NCI-H1436 treated with DMSO at 0.1 percent for 48 hours (cell line): ENCODE measurements at places on chromosomes 1 and 21.

GRCh38 chr1:55326496-55327243 lies 111.5 kb upstream of the USP24 start:
- DNase-seq = no peak

DNA sequence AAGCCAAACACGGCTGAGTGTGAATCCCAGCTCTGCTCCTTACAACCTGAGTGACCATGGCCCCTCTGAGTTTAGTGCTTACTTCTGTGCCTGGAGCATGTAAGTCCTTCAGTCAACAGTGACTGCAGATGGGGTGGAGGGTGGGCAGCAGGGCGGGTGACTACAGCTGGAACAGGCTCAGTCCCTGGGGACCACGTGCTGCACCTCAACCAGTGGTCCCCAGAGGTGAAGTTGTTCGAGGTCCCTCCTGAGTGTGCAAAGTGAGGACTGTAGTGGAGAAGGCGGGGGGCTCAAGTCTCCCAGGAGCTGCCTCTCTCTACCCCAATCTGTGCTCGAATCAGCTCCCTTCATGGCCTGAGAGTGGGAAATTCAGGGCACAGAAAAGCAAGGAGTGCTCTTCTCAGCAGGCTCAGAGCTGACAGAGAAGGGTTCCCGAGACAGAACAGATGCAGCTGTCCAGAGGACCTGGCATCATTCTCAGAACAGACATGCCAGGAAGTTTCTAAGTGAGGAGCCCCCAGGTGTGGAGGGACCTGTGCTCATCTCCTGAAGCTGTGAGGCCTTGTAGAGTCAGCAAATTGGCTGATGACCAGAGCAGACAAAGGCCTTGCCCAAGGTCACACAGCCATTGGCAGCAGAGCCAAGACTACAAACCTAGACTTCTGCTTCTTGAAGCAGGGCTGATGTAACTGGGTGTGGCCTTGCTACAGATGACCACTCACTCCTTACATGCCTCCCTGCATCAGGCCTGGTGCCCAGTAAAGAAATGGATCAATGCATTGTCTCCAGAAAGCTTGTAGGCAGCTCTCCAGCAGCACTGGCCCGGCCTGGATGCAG lies 61.7 kb upstream of the EDN2 start:
- no peak for DNase-seq

GRCh38 chr1:171716616-171717015 lies 25.2 kb downstream of the VAMP4 start:
- DNase-seq = no peak

DNA sequence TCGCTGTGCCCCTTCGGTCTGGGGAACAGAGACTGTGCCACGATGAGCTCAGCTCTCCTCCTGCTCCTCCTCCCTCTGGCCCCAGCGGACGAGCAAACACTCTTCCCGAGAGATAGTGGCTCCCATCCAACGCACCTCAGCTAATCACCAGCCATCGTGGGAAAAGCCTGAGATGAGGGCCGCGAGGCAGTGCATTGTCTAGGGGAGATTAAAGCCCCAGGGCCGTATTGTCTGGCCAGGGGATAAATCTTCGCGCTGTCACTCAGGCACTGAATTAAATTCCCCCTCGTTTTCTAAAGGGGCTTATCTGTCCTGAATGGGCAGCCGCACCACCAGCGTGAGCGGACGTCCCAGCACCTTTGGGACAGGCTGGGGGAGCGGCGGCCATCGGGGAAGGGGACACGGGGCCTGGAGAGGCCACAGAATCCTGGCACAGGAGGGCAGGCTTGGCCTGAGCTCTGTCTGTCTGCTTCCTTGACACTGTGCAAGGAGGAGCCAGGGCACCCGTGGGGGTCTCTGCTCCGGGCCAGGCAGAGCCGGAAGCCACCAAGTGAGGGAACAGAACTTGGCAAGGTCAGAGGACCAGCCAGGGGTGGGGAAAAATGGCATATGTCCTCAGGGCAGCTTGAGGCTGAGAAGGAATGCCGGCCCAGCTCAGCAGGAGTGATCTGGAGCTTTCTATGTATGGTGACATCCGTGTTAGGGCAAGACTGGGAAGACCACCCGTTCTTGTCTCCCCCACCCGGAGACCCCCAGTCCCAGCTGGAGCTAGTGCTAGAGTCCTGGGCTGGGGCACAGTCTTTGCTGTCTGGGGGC lies 32.3 kb downstream of the PRDM16 start:
- no peak for DNase-seq

GRCh38 chr1:144551543-144552424 lies 40.9 kb upstream of the PPIAL4F start:
- no peak for DNase-seq

GRCh38 chr1:192945390-192946130 lies 113.6 kb downstream of the UCHL5 start:
- DNase-seq = no peak

GRCh38 chr1:46183926-46184557 lies 7.8 kb upstream of the P3R3URF start:
- no peak for DNase-seq

GRCh38 chr1:32040711-32041110 lies 27.0 kb downstream of the KHDRBS1 start:
- DNase-seq = no peak

DNA sequence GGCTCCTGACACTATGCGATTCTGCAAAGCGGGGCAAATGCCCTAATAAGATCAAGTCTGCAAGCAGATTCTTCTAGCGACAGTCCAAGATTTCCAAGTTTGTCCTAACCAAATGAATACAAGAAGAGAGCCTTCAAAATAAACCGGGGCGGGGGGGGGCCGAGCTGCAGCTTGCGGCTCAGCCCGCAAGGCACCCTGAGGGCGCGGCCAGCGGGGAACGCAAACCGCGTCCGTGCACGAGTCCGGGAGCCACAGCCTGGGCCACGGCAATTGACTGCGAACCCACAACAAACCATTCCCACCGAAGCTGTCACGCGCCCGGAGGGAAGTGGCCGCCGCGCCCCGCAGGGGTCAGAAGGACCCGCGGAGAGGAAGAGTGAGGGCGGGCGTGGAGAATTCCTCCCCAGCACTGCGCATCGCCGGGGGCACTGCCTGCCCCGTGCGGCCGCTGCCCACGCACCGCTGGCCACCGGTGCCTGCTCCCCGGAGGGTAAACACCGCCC lies 687 bp downstream of the TGFBR3 start:
- DNase-seq = no peak

- DNase-seq = no peak
These were observed 25.1 kb downstream of the WDR64 start for GRCh38 chr1:241677201-241677600.

DNA sequence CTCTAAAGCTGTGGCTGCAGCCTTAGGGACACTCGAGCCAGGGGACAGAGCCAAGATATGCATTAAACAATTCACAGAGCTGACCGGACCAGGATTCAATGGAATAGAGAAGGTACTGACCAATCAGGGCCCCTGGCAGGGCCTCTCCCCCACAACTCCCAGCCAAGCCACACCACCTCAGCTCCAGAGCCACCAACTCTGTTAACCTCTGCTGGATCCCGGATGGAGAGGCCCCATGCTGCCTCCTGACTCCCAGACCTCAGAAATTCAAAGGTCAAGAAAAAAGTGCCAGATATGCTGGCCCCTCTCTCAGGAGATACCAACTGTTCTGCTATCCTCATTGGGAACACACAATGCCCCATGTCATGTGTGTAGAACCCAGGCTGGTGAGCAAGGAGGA lies 62.1 kb downstream of the CD46 start:
- no peak for DNase-seq

GRCh38 chr1:110672753-110673108 lies 2.0 kb downstream of the KCNA3 start:
- no peak for DNase-seq

- no peak for DNase-seq
These were observed 345.3 kb upstream of the ADGRL2 start for GRCh38 chr1:81455481-81455880.

DNA sequence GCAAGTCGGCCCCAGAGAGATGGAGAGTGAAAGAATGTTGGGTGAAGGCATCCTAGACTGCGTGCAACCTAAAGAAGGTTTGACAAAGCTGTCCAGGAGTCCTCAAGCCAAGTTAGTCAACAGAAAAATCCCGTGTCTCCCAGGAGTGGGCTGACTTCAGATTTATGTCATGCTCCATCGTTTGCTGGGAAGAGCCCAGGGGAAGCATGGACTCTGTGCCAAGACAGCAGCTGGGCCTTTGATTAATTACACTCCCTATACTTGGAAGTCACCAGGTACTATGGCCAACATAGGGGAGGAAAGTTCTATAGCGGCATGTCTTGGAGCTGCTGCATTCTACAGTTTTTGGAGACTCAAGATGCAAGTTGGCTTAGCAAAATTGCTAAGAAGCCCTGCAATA lies 247.4 kb downstream of the KAZN start:
- DNase-seq = no peak

GRCh38 chr1:64097859-64098258 lies 105.6 kb upstream of the UBE2U start:
- DNase-seq = no peak

DNA sequence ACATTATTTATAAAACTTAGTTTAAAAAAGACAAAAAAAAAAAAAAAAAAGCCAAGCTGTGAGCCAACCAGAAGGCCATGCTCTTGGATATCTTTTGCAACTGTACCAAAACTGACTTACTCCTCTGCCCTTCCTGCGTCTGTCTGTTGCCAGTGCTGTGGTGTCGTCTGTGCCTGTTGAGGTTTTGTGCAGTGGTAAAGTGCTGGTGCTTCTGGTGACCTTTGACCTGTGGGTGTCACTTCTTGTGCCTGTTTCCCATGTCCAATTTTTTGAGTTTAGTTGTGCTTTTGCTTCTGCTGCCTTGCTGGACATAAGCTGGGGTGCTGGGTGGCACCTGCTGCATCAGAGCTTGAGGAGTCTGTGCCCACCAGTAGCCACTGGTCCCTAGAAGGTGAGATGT lies 41.4 kb downstream of the RNF187 start:
- DNase-seq = no peak

DNA sequence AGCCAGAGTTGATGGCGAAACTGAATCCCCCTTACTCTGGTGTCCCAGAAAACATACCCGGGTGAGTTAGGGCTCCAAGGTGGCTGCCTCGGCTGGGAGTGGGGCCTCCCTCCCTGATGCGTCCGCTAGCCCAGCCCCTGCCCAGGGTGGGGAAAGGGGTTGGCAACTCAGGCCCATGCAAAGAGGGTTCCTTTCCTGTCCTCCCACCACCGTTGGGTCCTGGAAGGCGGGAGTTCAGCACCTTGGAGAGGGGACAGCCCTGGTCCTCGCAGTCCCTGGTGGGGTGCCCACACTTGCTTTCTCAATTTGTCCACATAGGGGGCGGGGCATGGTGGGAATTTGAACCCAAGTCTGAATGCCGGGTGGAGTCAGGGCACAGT lies 6.1 kb downstream of the SRM start:
- no peak for DNase-seq

DNA sequence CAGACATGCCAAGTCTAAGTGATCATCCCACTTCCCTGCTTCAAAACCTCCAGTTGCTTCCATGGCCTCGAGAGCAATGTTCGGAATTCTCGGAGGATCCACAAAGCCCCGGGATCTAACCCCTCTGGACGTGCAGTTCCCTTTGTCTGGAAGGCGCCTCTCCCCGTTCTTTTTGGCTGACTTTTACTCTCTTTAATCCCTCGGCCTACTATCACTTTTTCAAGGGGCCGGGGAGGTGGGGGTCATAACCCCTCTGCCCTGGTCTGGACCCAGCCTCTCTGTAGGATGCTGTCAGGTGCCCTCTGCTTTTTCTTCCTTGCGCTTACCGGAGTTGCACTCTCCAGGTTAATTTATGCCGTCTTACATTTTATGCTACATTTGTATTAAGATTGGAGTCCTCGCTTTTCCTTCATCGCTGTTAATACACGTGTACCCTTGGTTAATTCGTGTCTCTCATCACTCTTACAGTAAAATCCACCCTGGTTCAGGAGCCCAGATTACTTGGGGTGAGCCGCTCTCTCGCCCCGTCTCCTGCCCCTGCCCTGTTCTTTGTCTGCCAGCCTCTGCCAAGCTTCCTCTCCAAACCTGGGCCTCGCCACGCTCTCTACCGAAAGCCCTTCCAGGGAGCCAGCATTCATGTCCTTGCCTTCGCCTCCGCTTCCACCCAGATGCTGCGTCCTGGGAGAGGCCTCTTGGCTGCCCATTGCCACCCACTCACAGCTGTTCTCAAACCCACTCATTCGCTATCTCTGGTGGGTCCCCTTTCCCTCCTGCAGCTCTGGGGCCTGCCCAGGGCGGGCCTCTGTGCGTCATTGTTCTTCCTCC lies 448.6 kb downstream of the CAMTA1 start:
- DNase-seq = no peak

GRCh38 chr1:152029144-152029928 lies 7.5 kb downstream of the S100A11 start:
- no peak for DNase-seq

- DNase-seq = no peak
These were observed 5.6 kb downstream of the ARHGEF16 start for GRCh38 chr1:3459940-3460671.

DNA sequence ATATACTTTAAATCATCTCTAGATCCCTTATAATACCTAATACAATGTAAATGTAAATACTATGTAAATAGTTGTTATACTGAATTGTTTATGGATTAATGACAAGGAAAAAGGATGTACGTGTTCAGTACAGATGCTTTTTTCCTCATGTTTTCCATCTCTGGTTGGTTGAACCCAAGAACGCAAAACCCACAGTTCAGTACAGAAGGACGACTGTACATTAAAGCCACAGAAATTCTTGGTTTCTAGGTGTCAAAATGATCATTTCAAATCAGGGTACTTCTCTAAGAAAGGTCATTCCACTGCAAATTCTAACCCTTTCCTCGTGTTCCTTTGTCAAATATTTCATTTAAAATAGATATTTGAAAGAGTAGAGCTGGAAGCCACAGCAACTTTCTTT lies 158.1 kb downstream of the VAV3 start:
- no peak for DNase-seq

- DNase-seq = no peak
These were observed 47.3 kb downstream of the DMRTB1 start for GRCh38 chr1:53506355-53507050.

- DNase-seq = no peak
These were observed 23.6 kb upstream of the APOBEC4 start for GRCh38 chr1:183676586-183677189.

DNA sequence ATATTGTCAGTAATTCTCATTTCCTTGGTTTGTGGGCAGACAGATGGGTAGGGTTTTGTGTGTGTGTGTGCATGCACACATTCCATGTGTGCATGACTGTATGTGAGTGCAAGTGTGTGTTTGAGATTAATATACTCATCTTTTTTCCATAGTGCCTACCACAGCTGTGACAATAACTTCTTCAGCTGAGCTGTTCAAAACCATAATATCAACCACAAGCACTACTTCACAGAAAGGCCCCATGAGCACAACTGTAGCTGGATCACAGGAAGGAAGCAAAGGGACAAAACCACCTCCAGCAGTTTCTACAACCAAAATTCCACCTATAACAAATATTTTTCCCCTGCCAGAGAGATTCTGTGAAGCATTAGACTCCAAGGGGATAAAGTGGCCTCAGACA lies 149.3 kb downstream of the ADGRL2 start:
- no peak for DNase-seq

DNA sequence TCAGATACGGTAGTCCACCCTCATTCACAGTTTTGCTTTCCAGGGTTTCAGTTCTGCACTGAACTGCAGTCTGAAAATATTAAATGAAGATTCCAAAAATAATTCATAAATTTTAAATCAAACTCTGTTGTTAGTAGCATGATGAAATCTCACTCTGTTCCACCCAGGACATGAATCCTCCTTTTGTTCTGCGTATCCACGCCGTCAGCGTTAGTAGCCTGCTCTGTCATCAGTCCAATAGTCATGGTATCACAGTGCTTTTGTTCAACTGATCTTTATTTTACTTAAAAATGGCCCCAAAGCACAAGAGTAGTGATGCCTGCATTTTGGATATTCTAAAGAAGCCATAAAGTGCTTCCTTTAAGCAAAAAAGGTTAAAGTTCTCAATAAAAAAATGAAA lies 23.9 kb downstream of the CHD1L start:
- DNase-seq = no peak
